ENCODE measurements at places on chromosomes 6 and 20.

GRCh38 chr6:166541366-166541765 is 45.1 kb downstream of the RAMACL start:
- no peak for DNase-seq

DNA sequence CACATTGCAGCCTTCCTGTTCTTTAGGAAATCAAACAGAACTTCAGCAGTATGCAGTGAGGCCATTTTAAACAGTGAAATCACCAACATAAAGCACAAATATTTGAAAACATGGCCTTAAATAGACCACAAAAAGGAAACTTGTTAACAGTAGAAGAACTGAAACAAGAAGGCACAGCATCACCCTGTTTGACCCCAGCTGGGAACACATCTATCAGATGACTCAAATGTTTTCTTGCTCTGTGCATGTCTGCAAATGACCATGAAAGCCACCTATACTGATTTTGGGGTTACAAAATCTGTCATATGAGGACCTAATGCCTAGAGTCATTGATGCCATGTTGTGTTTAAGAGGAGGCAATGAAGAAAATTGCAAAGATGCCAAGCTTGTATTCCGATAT is 123.8 kb upstream of the ADGRF1 start:
- no peak for DNase-seq

DNA sequence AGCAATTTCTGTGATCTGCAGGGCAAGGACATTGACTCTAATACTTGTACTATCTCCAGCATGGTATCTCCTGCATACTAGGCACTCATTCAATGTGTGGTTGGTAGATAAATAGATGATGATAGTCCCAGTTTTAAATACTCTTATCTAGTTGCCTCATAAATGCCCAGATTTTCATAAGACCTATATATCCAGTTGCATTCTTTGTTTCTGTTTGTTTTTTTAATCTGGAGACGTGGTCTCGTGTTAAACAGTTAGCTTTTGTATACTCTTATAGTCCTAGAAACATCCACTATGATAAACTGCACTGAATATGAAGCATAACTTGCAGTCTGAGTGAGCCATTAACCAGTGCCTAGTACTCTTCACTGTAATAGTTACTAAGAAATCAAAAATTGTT is 35.5 kb upstream of the SUMO4 start:
- no peak for DNase-seq

DNA sequence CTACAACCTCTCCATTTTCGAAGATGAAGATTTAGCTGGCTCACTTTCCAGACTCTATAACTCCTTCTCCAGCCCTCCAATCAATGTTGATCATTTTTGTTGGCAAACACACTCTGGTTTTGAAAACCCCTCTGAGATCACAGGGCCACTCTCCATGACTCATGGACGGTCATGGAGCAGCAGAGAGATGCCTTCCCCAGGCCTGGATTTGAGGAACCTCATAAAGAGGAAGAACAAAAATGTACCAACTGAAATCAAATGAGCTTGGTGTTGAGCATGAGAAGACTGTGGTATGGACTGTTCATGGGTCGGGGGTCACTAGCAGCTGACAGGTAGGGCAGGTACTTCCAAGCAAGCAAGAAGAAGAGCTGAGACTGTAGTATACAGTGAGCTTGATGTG is 112.8 kb upstream of the INSM1 start:
- no peak for DNase-seq

- peak; percentile 44 for DNase-seq
Measured at GRCh38 chr20:8018958-8019245, 659 bp downstream of the TMX4 start.

DNA sequence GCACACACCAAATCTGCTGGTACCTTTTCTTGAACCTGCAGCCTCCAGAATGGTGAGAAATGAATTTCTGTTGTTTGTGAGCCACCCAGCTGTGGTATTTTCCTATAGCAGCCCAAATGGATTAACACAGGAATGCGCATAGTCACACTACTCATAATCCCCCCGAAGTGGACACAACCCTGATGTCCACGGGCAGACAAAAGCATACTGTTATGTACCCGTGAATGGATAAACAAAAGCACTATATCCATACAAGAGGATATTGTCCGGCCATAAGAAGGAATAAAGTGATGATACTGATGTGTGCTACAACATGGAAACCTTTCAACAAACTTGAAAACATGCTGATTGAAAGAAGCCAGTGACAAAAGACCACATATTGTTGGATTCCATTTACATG is 25.1 kb upstream of the RPP40 start:
- DNase-seq, result no peak

Data from GM19239 (cell line).